ENCODE measurements at places on chromosomes 16 and 17. TPM values are rescaled to one million over a fixed set of nuclear protein-coding genes. Genes with fewer than 3 reads are reported as not detected.

DNA sequence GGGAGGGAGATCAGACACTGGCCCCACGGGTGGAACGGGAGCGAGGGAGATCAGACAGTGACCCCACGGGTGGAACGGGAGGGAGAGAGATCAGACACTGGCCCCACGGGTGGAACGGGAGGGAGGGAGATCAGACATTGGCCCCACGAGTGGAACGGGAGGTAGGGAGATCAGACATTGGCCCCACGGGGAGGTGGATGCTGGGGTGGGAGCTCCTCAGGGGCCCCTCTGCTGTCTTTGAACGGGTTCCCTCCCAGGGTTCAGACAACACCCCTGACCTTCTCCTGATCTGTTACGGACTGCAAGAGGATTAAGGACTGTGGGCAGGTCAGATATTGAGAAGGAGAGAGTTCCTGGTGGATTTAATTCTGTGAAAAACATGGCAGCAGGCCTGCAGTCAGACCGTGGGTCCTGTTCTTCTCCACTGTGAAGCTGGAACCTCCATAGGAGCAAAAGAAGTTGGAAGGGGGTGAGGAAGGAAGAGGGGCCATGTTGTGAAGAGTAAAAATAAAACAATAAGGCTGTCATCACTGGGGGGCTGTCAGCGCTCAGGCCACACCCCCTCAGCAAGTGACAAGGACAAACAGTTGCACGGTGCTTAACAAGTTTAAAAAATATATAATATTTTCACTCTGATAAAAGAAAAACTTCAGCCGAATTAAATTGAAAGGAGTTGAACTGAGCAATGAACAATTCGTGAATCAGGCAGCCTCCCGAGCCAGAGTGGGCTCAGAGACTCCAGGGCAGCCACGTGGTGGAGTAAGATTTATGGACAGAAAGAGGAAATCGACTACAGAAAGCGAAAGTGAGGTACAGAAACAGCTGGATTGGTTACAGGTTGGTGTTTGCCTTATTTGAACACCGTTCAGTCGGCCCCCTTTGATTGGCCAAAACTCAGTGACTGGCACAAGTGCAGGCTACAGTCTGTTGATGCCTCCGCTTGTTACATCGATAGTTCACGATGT lies 348.7 kb upstream of the TNRC6C start:
- peak; percentile 74 for DNase-seq

GRCh38 chr17:82444941-82445521 lies 5.5 kb downstream of the CYBC1 start:
- DNase-seq: no peak

The ARHGAP44 gene
- not detected for total RNA-seq

The ABCC11 gene
- not detected for total RNA-seq
